Activated T-helper 2 cell treated with anti-CD3 and anti-CD28 coated beads, Interferon-gamma antibody, Interleukin-2, Interleukin-4, amounts not matched to agents 10 μg/mL and 5 μg/mL and 100 μg/mL, durations not matched to agents 14 hours and 24 hours and 36 hours (primary cell): ENCODE measurements at places on chromosomes 1 and 21.
A peak's percentile ranks its signal among the peaks of the same experiment; 100 is the strongest.

GRCh38 chr1:169044296-169044695 lies 62.2 kb upstream of the ATP1B1 start:
- DNase-seq: peak; percentile 43

DNA sequence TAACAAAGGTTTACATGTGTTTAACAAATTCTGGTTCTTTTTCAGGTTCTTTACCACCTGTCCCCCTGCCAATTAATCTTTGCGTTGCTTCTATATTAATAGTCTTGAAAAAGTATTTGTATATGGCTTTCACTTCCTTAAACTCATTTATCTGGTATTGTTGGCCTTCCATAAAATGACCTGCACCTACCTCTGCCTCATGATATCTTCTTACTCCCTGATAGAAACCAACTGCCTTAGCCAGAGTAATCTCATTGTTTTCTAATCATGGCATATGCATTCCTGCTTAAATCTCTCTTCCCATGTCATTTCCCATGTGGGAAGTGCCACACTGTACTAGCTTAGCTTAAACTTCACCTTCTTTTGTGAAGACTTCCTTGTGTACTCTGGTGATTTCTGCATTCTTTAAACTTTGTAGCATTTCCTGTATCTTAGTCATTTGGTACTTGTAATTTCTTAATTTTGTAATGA lies 8.7 kb downstream of the SMG7 start:
- no peak for DNase-seq

DNA sequence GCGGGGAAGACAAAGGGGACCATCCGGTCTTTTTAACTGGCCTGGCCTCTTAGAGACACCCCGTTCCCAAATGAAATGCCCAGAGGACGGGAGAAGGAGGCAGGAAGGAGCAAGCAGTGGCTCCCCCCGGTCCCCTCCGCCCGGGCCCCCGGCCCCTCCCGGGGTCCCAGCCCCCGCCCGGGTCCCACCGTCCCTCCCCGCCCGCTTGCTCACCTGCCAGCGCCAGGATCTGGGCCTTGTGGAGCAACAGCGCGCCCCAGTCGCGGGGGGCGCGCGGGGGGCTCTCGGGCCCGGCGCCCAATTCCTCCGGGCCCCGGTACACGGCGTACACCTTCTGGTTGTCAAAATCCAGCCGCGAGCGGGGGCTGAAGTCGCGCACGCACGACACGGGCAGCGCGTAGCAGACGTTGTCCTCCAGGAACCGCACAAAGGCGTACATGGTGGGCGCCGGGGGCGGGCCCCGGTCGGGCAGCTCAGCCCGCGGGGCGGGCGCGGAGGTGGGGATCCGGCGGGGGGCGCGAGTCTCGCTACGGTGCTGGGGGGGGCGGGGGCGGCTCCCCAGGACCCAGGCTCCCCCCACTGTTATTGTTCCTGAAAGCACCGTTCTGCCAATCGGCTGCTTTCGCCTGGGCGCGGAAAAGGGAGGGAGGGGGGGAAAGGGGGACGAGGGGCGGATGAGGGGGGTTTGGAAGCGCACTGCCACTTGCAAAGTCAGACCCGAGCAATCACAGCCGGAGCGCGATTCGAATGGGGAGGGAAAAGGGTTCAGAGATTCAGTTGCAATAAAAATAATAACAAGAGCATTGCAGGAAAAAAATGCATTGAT lies at the start of gene BEND5:
TSS of gene BEND5 (minus strand) at position 499 of the 826 bp plus-strand sequence. CDS start at position 439, 60 bp downstream.
- DNase-seq: peak; percentile 25

DNA sequence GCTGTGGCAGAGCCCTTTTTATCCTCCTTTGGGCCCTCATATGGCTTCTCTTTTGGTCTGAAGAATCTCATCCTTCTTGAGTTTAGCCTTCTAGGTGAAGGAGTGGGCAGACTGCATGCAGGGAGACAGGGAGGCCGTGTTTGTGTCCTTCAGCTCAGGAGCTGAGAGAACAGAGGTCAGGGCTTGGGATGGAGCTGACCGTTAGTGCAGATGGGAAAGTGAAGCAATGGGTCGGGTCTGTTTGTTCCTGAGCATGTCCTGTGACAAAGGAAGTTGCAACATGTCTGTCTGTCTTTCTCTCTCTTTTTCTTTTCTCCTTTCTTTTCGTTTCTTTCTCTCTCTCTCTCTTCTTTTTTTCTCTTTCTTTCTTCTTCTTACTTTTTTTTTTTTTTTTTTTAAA lies 14.9 kb downstream of the MAPKAPK2 start:
- DNase-seq: no peak

DNA sequence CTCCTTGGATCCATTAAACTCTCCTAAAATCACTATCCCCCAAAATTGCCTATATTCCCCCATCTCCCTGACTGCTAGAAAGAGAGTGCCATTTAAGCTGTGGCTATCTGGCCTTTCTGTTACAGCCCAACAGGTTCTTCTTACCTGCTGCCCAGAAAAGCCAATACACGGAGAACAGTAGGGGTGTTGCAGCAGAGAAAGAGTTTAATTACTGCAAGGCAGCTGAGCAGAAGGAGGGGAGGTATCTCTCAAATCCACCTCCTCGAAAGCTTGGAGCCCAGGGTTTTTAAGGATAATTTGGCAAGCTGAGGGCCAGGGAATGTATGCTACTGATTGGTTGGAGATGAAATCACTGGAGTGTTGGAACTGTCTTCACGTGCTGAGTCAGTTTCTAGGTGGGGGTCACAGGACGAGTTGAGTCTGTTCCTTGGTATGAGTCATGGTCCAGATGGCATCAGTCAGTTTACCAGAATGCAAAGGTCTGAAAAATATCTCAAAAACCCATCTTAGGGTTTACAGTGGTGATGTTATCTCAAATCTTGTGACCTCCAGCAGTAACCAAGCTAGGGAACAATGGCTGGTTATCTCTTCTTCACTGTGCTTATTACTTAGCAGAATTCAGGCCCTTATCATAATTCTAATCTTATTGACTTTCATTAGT lies 89.8 kb downstream of the SMYD3 start:
- DNase-seq: no peak

- DNase-seq: no peak
Measured at GRCh38 chr21:27647921-27648320, 681.0 kb upstream of the ADAMTS5 start.

GRCh38 chr1:203675596-203676347 lies 49.1 kb downstream of the ATP2B4 start:
- DNase-seq: no peak

DNA sequence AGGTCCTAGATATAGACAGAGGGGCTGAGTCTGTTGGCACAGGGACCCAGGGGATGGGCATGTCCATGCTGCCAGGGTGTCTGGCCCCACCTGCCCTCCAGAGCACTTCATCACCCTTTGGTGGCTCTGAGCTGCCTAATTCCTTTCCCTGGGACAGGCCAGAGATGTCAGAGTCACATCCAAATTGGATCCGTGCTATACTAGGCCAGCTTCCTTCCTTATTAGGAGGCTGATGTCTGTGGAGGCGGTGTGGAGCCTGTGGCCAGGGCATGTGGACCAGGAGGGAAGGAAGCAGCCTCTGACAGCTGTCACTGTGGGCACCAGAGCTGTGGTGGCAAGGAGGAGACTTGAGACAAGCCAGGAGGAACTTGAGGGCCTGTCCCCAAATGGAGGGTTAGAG lies 77.7 kb upstream of the TMEM51 start:
- DNase-seq: no peak

GRCh38 chr21:42056996-42057689 lies 14.0 kb upstream of the UMODL1 start:
- DNase-seq: no peak

DNA sequence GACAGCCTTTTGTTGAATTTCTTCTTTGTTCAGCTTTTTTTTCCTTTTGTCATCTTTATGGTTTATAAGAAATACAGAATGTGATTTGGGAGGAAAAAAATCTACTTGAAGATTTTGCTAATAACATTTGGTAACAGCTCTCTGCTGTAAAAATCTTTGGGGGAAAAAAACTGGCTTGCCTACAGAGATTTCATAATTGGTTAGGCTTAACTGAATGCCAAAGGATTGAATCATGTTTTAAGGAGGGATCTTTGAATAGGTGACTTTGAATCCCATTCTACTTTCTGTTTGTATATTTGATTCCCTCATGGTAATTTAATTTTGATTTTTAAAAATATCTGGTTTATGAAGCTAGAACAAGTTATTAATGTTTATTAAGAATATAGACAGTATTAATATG lies 3.2 kb downstream of the BTF3L4 start:
- no peak for DNase-seq

DNA sequence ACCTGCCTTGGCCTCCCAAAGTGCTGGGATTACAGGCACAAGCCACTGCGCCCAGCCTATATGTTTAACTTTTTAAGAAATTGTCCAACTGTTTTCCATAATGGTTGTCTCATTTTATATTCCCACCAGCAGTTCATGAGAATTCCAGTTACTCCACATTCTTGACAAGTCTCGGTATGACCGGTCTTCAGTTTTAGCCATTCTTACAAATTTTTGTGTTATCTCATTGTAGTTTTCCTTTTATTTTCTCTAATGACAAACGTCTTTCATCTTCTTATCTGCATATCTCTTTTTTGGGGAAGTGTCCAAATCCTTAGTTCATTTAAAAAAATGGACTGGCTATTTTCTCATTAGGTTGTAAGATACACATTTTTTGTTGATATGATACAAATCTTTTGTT lies 132.5 kb downstream of the HS2ST1 start:
- DNase-seq: no peak

DNA sequence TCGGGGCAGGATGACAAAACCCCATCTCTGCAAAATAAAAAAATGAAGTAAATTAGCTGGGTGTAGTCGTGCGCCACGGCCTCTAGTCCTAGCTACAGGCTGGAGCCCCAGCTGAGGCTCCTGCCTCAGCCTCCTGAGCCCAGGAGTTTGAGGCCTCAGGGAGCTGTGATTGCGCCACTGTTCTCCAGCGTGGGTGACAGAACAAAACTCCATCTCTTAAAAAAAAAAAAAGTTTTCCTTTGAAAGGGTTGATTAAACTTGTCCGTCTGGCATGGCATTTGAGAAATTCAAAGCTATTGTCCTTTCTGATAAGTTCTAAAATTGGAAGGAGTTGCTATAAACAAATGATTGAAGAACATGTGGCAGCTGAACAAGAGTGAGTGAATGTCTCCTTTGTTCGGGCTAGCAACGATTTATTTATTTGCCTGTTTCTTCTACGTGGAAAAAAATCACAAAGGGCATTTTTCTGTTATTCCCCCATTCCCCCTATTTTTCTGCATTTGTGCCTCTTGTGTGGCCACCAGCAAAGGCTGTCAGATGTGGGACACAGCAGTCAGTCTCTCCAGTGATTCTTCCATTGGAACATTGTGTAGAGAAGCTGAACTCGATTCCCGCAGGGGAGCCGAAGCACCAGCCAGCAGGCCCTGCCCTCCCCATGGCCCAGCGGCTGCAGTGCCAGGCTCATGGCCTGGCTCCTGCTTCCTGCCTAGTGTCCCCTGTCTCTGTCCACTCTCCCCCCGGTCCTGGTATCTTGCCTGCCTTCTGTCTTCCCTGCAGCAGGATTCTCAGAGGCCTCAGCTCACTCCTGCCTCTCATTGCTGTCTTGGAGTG lies 21.5 kb upstream of the PWP2 start:
- no peak for DNase-seq

DNA sequence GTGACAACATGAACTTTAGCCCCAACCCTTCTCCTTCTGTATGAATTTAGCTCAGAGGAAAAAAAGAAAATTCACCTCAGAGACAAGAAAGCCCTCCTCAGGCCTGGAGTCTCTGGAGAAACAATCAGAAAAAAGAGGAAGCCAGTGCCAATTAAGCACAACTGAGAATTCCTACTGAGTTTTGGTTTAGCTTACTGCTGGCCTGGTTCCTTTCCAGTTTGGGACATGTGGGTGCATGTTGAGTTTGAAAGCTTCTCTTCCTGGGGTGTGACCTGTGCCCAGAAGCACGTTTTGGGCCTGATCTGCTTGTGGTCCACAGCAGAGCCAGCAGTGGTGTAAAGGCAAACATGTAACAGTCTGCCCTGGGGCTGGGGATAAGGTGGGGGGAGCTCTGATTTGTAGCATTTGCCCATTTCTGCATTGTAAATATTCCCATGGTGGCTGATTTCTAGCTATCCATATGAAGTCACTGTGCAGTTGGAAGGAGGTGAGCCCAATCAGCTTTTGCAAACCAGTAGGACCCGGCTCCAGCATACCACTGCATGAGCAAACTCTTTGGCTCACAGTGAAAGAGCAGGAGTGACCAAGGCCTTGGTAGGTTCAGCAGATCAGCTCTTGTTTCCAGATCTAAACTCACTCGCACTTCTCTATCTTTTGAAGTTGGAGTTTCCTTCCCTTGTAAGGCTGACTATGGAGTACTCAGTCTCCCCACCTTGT lies 4.7 kb upstream of the THEM5 start:
- no peak for DNase-seq

- DNase-seq: no peak
Measured at GRCh38 chr1:183039985-183040447, 16.8 kb downstream of the LAMC1 start.

- no peak for DNase-seq
Measured at GRCh38 chr1:209630383-209631225, 21.6 kb downstream of the LAMB3 start.

- no peak for DNase-seq
Measured at GRCh38 chr1:84715342-84716019, 25.2 kb upstream of the SSX2IP start.

DNA sequence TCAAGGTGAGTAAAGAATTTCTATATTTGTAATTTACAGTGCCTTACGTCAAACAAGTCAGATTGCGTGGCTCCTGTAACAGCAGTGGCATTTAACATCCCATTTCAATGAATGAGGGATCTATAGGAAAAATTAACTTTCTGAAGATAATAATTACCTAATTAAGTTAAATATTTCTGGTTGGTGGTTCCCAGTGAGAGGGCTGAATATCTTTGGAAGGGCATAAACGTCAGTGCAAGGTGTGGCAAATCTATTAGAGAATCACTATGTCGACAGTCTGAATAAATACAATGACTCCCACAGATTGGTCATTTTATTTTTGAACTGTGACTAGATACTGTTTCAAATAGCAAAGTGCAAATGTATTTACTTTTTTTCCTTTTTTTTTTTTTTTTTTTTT lies 80.0 kb downstream of the S1PR1 start:
- no peak for DNase-seq

DNA sequence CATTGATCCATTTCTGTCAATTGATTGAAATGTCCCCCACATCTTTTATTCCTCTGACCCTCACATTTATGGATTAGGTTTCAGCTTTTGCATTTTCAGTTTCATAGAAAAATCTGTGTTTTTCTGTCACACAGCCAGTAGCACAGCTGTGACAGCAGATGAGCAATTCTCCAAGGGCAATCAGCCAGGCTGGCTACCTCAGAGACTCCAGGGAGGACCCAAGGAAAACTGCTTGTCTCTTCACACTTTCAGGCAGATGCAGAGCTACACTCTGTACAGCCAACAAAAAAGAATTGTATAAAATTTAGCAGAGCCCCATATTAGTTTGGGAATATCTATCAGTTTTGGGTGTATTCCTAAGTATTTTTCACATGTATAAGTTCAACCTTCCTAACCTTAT lies 257.2 kb downstream of the LRRC7 start:
- no peak for DNase-seq

DNA sequence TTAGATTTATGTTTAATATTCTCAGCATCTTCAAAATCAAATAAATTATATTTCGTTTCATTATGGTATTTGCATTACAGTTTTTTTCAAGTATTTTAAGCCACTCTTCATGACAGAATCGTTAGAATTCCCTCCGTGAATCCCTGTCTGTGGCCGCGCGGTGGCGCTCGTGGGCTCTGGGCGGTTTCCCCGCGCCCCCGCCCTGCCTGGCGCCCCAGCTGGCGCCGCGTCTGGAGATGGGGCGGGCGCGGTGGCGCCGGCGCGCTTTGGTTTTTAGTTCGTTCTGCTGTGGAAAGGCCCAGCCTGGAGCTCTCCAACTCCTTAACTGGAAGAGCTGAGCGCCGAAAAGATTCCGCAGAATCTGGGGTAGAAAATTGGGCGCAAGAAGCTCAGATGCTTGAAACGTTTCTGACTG lies 25.7 kb downstream of the PRMT2 start:
- DNase-seq: peak; percentile 31
